ENCODE measurements at places on chromosomes 2 and 18.

- DNase-seq: no peak
These were observed 19.8 kb downstream of the MAP4K4 start for GRCh38 chr2:101717071-101717845.

GRCh38 chr2:98959810-98960507 is 23.9 kb upstream of the CRACDL start:
- no peak for DNase-seq

- DNase-seq: no peak
These were observed 1548.1 kb upstream of the ZEB2 start for GRCh38 chr2:146068051-146068450.

DNA sequence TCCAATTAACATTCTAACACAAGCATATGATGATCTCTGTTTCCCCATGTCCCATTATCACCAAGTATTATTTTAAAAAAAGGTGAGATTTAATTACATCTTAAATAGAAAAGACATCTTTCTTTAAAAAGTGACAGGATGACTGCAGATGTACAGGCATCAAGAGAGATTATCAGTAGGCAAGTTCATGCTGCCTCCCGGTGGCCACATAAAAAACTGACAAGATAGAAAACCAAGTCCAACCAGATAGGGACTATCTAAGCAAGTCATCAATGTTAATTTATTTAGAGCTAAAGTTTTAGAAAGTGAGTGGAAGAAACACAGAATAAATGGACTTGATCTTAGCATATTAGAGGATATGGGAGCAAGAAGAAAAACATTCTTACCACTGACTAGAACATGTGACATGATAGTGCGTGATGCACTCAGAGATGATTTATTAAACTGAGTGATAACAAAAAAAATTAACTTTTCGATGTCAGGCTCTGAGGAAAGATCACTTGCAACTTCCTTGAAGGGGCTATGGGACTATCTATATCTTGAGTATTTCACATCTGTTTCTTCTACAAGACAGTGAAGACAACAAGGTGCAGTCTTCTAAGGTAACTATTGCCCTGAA is 5.4 kb upstream of the TDRD15 start:
- DNase-seq: no peak

DNA sequence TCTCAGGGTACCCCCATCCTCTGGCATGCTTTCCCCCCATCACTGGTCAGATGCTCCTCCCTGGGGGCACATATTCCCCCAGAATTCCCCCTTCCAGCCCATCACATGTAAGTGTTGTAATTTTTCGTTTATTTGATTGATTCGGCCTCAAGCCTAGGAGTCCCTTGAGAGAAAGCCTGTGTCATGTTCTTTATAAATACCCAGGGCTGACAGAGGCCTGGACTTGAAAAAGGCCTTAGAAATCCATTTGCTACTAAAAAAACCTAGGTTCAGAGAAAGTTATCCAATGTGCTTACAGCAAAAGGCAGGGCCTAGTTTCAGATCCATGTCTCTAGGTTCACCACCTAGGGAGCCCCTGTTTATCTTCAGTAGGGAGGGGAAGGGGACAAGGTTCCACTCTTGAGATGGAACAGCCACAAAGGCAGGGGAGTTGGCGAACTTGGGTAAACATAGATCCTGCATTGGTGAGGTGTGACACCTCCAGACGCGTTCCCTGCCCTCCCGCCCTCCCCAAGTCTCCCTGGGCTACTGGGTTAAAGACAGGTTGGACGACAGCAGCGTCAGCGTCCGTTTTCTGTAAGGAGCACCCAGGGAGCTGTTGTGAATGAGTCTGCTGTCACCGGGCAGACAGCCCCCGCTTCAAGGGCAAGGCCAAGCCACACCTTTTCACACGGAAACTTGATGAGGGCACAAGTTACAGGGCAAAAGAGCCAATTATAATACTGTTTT is 147.8 kb downstream of the EN1 start:
- DNase-seq: no peak

DNA sequence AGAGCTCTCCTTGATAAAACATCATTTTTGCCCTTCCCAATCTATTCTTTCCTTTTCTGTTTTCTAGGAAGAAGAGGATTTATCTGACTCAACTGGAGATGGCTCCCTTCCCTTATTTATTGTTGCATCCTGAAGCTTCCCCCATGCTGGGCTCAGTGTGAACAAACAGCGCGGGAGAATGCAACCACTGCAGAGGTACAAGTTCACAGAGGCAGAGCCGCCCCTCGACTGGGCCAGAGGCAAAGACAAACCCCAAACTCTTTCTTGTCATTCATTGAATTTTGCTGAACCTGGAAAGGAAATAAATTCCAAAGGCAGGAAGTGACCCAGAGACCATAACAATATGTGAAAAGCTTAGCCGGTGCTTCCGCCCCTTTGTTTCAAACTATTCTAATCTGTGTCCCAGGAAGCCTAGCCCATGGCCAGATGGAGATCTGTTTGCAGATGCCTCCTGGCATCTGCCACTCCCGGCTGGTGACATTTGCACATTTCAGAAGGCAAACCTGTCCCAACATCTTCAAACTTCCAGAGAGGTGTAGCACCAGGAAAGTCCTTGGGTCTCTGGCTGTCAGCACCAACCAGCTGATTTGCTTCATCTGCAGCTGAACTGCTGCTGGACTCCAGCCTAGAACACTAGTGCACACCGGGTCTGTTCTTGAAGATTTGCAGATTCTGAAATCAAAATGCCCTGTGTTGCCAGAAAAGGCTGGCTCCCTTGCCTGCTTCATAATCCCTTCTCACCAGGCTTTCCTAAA is 79.4 kb upstream of the MAP4K3 start:
- no peak for DNase-seq

GRCh38 chr2:206023183-206023582 is 62.8 kb downstream of the INO80D start:
- no peak for DNase-seq

DNA sequence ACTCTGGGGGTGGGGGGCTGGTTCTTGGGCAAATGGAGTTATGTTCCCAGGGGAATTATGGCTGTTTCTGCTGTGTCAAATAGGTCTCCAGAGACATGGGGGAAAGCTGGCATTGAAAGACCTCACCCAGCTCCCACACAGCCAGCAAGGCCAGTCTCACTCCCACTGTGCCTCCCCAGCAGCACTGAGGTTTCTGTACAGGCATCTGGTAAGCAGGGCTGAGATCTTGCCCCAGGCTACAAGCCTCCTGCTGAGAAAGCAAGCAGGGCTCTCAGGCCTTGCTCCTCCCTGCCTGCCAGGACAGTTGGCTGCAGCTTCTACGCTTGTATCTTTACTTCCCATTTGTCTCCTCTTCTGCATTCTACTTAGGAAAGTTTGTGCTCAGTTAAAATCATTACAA is 50.5 kb upstream of the FHOD3 start:
- DNase-seq: no peak

DNA sequence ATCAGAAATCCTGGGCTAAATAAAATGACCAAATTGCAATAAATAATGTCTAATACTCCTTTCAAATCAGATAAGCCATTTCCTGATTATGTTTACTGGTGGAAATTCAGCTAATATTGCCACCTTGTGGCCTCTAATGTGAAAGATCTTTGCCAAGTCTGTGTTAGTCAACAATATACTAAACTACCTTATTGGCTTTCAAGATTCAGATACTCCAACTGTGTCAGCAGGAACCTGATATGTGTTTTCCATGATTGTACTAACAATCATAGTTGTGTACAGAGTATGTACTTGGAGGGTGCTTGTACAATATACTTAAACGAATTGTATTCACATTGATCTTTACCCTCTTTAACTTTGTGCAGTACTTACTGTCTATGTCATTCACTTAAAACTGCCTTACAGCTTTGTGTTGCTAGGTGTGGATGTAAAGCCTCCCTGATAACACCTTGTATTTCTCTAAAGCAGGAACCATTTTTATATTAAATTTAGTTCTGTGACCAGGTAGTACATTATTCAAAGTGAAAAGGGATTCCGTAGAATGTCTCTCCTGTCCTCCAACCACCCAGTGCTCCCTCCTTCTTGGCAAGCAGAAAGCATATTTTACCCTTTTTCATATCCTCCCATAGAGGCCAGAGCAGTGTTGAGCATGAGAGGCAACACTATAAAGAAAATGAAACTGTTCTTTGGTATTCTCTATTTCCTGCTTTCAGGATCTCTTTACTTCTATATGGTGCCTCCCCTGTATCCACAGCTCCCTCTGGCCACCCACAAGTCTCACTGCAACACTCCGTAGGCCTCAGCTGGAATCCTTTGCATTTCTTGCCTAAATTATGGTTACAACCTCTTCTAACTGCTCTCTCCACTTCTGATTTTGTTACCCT is 75.2 kb upstream of the C2orf15 start:
- DNase-seq: peak; percentile 14

DNA sequence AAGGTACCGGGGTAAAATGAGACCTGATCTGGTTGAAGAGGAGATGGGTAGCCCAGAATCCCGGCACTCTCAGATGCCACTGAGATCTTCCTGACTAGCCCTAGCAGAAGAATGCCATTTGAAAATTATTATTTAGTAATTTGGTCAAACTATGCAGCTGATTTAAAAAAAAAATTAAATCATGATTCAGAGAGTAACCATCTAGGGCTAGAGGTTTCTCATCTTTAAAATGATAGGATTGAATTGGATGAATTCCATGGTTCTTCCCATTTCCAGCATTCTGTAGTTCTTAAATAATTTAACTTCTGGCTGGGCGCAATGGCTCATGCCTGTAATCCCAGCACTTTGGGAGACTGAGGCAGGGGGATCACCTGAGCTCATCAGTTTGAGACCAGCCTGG is 106.1 kb downstream of the MYO1B start:
- no peak for DNase-seq

GRCh38 chr2:175624785-175625184 is 377.3 kb downstream of the LNPK start:
- no peak for DNase-seq

DNA sequence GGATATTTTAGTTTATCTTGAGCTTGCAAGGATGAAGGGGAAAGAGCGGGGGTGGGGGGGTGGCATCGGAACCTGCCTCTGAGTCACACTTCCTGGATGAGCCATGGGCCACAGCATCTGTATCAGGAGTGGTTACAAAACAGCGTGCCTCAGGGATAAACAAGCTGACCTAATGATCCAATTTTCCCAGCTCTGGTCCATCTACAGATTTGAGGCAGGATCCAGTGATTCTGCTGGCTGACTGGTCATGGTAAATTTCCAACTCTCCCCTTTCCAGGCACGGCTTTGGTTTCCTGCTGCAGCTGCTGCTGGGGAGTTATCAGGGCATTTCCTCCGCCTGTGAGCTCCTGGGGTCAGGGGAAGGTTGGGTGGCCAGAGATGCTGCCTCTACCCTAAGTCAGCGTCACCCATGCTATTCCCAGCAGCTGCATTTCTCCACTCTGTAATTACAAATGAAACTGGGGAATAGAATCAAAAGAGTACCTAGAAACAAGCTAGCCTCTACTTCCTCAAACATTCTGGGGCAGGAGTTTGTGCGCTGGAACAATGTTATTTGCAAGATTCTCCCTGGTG is 4.7 kb upstream of the HPCAL1 start:
- peak; percentile 94 for DNase-seq

DNA sequence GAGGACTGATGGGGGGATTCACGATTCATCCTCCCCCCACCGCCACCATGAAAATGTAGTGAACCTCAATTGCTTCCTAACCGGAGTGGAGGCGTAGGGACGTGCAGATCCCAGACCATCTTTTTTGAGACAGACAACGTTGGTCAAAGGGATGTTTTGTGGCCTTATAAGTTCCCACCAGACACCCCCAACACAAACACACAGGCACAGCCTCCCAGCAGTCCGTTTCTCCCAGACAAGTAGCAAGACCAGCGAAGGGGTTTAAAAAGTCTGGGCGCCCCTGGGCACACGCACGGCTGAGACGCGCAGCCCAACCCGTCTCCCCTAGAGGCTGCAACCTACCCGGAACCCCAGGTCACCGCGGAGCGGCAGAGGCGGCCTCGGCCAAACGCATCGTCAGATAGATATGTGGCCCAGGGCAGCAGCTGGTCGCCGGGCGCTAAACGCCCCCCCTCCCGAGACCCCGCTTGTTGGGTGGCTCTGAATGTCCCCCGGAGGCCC is 1.3 kb downstream of the GBX2 start:
- no peak for DNase-seq
